ENCODE measurements at places on chromosomes 12 and 14. TPM values are rescaled to one million over a fixed set of nuclear protein-coding genes. Genes with fewer than 3 reads are reported as not detected.

DNA sequence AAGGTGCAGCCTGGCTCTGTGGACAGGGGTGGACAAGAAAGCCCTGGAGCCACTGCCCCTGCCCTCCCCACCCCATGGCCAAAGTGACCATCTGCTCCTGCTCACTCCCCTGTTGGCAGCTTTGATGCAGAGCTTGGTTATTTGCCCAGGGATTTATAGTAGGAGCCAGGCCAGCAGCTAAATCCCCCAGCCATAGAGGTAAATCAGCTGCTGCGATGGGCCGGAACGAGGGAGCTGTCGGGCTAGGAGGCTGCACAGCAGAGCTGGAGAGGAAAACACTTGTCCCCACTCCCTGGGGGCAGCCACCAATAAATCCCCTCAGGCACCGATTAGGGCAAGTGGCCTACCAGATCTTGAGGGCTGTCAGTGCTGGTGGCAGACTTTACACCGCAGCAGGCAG, 26.0 kb downstream of the SMUG1 start:
- no peak for DNase-seq

DNA sequence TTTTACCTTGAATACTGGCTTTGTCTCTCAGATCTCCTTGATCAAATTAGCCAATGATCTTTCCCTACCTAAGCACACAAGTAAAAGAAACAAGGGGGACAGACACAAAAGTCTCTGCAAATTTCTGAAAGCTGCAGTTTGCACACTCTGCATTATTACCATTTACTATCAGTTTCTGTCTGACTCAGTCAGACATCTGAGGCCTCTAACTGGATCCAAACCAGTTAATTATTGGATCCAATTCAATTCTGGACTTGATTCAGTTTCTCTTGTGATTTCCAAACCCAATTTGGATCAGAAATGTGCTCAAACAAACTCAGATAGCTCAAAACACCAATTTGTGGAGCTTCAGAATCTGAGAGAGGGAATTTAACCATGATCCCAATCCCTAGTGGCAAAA, 16.6 kb downstream of the SSTR1 start:
- DNase-seq = no peak

DNA sequence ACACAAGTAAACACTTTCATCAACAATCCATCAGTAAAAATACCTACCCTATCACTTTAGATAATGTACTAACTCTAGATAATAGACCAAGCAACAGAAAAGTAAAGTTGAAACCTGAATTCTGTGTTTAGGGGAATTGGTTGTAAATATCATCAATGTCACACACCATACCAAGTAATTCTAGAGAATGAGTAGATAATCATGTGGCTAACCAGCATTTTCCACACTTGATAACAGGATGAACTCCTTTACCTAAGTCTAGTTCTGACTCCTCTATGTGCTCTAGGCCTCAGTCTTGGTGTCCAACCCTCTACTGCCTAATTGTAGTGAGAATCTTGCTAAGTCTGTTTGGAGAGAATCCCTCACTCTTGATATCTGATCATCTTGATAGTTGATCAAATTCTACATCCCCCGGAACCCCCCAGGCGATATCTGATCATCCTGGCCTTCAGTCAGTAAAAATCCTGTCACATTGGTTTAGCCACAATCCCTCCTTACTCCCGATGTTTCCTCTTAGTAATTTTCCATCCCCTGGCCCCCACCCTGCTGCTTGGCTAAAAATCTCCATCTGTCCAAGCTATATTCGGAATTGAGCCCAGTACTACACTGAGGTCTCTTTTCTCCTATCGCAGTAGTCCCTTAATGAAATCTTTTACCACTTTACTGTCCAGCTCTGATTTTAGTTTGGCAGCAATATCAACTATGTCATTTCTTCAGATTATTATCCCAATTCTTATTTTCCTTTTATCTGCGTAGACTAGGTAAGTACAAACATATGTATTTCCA, 3.4 kb upstream of the SLCO1A2 start:
- DNase-seq = no peak

- DNase-seq = peak; percentile 11
Observed at GRCh38 chr12:4353785-4354208, 25.7 kb downstream of the FGF23 start.

GRCh38 chr14:80781972-80782367, 159.6 kb downstream of the CEP128 start:
- DNase-seq = peak; percentile 57

- DNase-seq = peak; percentile 73
Observed at GRCh38 chr14:67674480-67675218, at the start of gene VTI1B. TSS of gene VTI1B (minus strand) at chr14:67674632. CDS start at chr14:67674489, 143 bp downstream.

DNA sequence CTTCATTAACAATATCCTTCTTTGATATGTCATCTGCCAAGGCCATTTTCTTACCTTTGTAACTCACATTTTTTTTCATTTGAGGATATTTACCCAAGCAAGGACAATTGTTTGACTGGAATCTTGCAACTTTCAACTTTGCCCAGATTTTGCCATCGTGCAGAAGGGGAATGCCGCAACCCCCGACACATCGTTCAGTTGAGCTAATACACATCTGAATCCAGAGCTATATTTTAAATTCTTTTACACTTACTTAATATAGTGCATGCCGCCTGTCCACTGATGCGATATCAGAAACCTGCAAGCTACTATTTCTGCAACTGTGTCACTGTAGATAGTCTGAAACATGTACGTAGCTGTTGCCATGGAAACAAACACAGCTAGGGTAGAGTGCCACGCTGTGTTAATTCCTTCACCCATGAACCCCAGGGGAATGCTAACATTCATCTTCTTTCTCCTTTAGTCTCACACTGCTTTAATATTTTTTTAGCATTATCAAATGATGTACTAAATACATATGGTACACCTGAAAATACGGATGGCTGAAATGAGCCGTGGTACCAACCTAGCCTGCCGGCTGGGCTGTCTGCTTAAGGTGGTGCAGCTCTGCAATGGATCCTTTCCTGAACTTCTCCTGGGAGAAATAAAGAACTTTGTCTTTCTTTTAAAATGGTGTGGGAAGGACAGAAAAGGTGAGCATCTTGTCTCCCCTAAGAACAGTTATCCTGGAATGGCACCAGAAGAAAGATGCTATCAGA, 77.0 kb upstream of the FOXN3 start:
- no peak for DNase-seq

GRCh38 chr12:84506282-84506681, 406.3 kb downstream of the SLC6A15 start:
- DNase-seq = no peak

DNA sequence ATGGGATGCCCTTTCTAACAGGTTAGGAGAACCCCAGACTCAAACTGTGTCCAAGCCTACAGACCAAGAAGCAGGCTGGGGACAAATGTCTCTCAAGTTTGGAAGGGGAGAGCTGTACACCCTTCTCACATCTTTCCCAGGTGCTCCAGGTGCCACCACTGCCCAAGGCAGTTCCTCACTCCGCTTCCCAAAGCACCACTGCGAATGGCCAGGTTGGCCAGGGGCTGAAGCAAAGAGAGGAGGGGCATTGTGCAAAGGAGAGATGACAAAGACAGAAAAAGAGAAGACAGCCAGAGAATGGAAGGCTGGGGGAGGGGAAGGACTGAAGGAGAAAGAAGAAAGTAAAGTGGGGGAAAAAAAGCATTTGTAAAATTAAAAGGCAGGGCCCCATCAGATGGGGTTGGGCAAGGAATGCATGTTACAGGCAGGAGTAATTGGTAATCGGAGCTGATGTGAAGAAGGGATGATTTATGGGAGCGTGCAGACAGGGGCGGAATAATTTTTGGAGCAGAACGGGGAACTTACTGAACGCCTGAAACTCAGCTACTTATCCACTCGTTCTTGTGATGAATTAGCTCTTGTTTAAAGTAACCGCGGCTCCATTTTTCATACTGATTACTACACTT, 165.8 kb downstream of the ESRRB start:
- no peak for DNase-seq

DNA sequence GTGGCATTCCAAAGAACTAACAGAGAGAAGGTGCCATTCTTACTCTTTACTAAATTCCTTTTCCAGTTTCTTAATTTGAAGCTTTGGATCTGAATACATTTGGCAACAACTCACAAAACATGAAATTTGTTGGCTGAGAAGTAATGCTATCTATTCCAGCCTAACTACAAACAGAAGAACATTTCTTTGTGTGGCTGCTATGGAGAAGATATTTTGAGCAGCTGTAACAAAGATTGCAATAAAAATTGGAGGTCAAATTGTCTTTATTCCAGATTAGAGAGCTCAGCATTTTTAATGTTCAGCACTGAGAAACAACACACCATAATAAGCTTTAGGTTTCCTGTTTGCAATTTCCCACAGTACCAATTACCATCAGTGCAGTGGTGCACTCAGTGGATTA, 835.8 kb upstream of the FLRT2 start:
- DNase-seq = no peak

DNA sequence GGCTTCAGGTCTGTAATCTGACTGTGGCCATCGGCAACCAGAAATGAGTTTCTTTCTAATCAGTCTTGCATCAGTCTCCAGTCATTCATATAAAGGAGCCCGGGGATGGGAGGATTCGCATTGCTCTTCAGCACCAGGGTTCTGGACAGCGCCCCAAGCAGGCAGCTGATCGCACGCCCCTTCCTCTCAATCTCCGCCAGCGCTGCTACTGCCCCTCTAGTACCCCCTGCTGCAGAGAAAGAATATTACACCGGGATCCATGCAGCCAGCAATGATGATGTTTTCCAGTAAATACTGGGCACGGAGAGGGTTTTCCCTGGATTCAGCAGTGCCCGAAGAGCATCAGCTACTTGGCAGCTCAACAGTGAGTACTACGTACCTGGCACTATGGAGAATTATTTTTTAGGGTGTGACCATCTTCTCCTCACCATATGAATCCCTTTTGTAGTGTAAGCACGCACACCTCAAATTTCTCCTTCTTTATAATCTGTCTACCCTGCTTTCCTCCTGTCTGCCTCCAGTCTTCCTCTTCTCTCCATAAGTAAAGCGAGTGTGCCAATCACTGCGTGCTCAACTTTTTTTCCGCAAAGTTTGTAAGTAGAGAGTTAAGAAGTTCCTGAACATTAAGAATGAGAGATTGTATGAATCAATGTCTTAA, at the start of gene TPH2:
Gene TPH2, plus strand, starts transcription at position 118 of the 658 bp plus-strand sequence. Its CDS starts 142 bp downstream, at position 260.
- DNase-seq = peak; percentile 34

GRCh38 chr12:80622271-80622670, 85.2 kb upstream of the MYF6 start:
- no peak for DNase-seq

C1QL4 gene
- total RNA-seq = 0.27 TPM

SPIC gene
- not detected for total RNA-seq

All from mammary epithelial cell (primary cell).